Psoas muscle (tissue), 8 donors: ENCODE measurements at places on chromosomes 12 and 14.

- peak; percentile 62 for DNase-seq
These were observed 8.1 kb upstream of the PPP1R1A start for GRCh38 chr12:54596526-54596946.

DNA sequence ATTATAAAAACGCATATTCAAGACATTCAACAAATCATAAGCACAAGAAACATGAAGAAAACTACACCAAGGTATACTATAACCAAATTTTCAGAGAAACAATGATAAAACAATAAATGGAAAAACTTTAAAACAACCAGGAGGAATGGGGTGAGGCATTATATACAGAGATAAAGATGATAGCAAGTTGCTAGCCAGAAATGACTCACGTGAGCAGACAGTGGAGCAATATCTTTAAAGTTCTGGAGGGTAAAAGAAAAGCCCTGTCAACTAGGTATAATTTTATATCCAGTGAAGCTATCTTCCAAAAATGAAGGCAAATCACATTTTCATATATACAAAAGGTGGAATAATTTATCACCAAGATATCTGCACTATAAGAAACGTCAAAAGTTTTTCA lies 97.8 kb upstream of the PCED1B start:
- DNase-seq, result no peak

GRCh38 chr12:89469361-89469760 lies 55.2 kb downstream of the GALNT4 start:
- DNase-seq, result no peak

- no peak for DNase-seq
These were observed 81.8 kb upstream of the CCDC198 start for GRCh38 chr14:57575482-57575881.
